Stimulated activated CD8-positive, alpha-beta memory T cell treated with anti-CD3 and anti-CD28 coated beads, Interleukin-2, amount 100 ng/mL, for 48 hours (primary cell): ENCODE measurements at places on chromosomes 3 and 15.

DNA sequence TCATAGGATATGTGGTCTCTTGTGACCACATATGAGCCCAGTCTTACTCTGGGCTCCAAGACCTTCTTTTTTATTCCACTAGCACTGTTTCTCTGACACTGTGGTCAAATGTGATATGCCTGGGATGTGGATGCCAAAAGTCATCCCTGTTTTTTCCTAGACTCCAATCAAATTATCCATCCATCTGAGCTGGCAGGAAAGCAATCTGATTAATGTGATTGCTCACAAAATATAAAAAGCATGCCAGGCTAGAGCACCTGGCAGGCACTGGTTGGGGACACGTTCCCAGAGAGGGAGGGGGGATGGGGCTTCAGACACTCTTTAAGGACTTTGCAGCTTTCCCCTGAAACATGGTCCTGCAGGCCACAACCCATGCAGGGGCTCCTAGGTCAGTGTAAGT is 3.1 kb upstream of the CFAP100 start:
- no peak for DNase-seq

DNA sequence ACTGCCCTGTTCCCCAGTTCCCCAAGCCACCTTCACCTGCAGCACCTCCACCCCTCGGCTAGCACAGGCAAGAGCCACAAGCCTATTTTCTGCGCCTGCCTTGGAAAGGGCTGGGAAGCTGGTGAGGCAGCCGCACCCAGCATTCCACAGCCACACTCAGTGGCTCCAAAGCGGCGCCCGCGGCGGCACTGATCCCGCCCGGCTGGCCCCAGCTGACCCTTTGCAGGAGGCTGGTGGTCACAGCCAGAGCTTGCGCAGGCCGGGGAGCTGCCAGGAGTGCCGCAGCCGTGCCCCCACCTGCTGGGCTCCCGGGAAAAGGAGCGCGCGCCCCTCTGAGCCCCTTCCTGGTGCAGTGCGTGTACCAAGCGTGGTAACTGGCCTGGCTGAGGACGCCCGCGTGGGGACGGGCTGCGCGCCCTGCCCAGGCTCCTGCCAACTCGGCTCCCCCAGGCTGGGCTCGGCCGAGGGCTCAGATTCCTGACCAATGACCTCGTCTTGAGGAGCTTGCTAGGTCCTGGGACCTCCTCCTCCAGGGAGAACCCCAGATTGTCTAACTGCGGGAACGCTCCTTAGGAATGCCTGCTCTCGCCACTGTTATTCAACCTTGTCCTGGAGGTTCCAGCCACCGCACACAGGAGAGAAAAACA is 13.3 kb downstream of the GRAMD2A start:
- DNase-seq, result no peak

DNA sequence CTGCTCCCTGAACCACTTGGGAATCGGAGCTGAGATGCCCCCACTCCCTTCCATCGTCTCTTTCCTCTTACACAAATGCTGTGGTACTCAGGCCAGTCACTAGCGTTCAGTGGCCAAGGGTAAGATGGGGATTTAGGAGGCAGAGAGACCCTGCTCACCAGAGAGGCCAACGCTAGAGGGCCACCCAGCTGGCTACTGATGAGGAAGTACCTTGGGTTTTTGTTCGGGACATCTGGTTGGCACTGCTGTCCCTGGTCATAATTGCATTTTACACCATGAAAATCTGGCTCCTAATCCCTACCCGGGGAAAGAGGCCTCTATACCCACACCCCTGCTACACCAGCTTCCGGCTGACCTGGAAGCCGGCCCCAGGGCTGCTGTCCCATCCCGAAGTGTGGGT is 7.7 kb downstream of the MAP6D1 start:
- DNase-seq, result no peak

GRCh38 chr3:143686638-143687197 is 161.6 kb downstream of the SLC9A9 start:
- no peak for DNase-seq

- DNase-seq, result no peak
Measured at GRCh38 chr3:177385831-177386301, 188.6 kb upstream of the TBL1XR1 start.

DNA sequence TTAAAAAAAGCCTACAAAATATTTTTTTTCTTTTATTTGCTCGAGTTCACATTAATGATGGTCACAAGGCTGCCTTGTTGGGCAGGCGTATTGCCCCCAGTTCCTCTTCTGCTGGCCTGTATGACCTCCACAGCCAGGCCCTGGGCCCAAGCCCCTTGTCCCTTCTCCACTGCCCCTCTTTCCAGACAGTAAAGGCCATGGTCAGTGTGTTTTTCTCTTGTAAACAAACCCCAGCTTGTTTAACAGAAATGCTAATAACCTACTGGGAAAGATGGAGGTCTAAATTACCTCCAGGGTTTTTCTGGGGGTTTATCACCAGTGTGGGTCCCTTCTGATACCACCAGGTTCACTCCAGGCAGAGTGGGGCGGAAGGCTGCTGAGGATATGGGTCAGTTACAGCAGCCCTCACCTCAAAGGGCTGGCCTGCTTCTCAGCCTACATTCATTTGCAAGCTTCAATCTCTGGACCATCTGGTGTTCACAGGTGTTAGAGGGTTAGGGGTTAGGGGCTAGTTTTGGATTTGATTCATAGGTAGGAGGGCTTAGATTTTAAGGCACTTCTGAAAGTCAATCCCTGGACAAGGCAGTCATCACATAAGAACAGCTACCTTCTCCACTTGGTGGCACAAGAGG is 2.0 kb upstream of the MANF start:
- no peak for DNase-seq

GRCh38 chr15:56919609-56920366 is 1.3 kb downstream of the TCF12 start:
- DNase-seq, result no peak

GRCh38 chr3:74009961-74010844 is 385.5 kb upstream of the PDZRN3 start:
- DNase-seq, result no peak

GRCh38 chr3:143851331-143852017 is 3.2 kb upstream of the SLC9A9 start:
- no peak for DNase-seq

DNA sequence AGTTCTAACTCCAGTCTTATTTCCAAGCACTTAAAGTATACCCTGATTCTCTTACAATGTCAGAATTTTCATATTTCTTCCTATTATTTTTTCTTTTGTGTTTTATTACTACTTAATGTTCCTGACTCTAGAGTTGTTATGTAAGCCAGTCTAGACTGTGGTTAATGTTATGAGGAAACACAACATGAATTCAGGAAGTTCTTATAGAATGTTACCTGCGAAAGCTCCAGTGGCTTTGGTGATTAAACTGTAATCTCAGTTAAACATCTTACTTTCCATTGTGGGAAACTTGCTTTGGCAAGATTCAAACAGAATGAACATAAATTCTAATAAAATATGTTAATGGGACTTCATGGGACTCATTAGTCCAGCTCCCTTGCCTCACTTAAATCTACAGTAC is 36.6 kb upstream of the CHL1 start:
- DNase-seq, result no peak

- no peak for DNase-seq
Measured at GRCh38 chr15:88635318-88635717, 3.5 kb upstream of the ISG20 start.

DNA sequence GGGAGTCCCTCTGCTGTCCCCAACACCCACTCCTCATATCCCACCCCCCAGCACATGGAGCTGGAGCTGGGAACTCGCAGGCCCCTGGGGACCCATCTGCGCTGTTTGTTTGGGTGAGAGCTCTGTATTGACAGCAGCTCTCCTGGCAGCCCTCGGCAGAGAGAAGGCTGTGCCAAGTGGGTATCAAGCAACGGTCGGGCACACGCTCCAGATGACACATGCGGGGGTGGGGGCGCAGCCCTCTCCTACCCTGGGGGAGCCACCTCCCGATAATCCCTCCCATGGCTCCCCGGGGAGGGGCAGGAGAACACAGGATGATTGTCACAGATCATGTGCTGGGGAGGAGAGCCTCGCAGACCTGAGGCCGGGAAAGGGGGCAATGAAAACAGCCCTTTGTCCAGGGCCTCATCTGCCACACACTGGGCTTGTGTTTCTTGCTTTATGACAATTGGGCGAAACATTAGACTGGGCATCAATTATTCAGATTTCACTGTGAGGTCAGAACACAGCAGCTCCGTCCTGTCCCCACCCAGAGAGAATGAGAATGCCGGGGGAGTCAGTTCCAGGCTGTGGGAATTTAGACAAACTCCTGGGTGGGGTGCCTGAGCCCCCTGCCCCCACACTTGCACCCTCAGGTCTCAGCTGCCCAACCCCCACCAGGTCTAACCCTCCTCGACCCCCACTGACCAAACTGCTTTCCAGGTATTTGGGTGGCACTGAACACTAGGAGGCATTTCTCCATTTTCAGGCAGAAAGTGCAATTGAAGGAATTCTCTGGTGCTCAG is 46.4 kb upstream of the KLF13 start:
- DNase-seq, result no peak

GRCh38 chr3:107208100-107208499 is 169.1 kb upstream of the CCDC54 start:
- DNase-seq, result no peak

DNA sequence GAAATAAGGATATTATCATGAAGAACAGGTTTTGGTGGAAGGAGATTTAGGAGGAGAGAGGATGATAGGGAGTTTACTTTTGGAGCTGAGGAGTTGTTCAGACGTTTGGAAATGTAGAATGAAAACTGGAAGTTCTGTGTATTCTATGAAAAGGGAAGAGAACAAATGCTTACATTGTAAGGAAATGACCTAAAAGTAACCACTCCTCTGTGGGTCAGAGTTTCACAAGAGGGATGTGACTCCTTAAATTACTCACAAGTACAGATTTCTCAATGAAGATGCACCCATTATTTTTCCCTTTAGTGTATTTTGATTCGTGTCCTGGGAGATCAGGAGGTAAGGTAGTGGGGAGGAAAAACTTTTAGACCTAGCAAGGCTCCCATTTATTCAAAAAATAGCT is 4.0 kb downstream of the RNF13 start:
- no peak for DNase-seq

GRCh38 chr3:12395349-12396012 is 88.8 kb upstream of the TSEN2 start:
- DNase-seq, result no peak

DNA sequence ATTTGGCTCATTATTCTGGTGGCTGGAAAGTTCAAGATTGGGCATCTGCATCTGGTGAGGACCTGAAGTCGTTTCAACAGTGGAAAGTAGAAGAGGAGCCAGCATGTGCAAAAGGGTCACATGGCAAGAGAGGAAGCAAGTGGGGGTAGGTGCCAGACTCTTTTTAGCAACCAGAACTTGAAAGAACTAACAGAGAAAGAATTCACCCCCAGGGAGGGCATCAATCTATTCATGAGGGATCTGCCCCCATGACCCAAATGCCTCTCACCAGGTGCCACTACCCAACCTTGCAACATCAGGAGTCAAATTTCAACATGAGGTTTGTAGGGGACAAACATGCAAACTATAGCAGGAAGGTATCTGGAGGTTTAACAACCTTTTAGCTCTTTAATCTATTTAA is 10.3 kb upstream of the RYK start:
- DNase-seq, result no peak

GRCh38 chr3:117710501-117710900 is 1000.9 kb downstream of the TUSC7 start:
- DNase-seq, result no peak

GRCh38 chr3:183299976-183300375 is 46.9 kb downstream of the B3GNT5 start:
- no peak for DNase-seq

GRCh38 chr15:83682476-83683088 is 28.7 kb downstream of the ADAMTSL3 start:
- DNase-seq, result no peak

- no peak for DNase-seq
Measured at GRCh38 chr15:72077950-72078349, 40.0 kb downstream of the MYO9A start.

GRCh38 chr3:187888701-187889100 is 143.4 kb upstream of the BCL6 start:
- no peak for DNase-seq

GRCh38 chr3:123817413-123817812 is 66.7 kb downstream of the MYLK start:
- no peak for DNase-seq

DNA sequence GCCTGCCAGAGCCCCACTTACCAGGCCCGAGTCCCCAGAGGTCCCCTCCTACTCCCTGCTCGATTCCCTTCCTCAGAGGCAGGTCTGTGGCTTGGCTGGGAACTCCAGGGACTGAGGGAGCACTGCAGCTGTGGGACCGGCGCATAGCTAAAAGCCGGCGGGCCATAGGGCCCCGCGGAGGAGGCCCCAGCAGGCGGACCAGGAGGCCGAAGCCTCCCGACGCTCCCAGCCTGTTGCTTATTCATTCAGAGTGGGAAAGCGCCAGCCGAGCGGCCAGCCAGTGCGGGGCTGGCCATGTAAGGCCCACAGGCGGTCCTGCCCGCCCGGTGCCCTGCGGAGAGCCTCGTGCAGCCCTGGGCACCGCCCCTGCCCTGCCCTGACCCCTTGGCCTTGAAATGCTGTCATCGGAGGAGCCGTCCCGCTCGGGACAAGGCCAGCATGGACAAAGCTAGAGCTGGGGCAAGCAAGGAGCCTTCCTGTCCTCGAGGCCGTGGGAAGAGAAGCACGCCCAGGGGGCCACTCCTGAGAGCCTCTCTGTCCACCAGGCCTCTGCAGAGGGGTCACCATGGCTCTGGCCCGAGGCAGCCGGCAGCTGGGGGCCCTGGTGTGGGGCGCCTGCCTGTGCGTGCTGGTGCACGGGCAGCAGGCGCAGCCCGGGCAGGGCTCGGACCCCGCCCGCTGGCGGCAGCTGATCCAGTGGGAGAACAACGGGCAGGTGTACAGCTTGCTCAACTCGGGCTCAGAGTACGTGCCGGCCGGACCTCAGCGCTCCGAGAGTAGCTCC is at the start of gene LOXL1:
Gene LOXL1, plus strand, starts transcription at position 244 of the 784 bp plus-strand sequence. Its CDS starts 322 bp downstream, at position 566.
- DNase-seq, result no peak

DNA sequence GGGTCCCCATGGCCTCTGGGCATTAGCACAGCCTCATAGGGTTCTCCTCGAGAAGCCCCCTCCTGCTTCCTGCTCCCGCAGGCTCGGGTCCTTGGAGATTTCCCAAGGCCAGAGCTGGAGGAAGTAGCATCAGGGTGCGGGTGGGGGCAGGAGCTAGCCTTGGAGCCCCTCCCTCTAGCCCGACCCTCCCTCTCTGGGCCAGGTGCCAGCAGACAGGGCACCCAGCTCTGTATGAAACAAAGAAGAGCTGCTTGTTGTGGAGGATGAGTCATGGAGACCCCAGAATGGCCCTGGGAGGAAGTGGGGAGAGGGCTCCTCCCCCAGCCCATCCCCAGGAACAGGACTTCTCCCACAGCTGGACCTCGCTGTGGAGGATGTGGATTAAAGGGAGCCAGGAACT is 29.2 kb downstream of the EPHB3 start:
- DNase-seq, result no peak
